ENCODE measurements at places on chromosomes 11 and 22.

GRCh38 chr22:42170946-42171345 is 40.3 kb upstream of the CYP2D6 start:
- no peak for DNase-seq

DNA sequence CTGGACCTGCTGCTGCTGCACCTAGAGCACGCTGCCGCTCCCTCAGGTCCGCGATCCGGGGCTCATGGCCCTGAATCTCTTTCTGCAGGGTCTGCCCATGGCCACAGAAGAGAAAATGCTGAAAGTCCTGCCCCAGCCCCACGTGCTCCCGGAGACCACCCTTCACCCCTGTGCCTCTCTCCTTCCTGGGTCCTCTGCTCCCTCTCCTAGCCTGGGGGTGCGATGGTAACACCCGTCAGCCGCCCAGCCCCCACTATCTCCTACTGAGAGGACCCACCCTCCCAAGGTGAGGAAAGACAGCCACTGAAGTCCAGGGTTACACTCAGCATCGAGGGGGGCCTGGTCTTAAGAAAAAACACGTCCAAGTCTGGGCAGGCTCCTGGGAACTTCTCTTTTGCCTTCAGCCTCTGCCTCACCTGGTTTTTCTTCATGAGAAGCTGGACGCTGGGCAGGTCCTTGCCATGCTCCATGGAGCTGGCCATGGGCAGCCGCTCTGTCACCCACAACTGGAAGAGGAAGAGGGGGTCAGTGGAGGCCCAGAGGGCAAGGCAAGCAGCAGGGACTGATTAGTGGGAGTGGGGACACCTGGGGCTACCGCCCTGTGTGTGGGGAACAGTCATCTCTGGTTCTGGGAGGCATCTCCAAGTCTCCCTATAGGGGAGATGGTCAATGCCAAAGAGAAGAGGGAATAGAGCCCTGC is 15.8 kb upstream of the RBM4B start:
- no peak for DNase-seq

DNA sequence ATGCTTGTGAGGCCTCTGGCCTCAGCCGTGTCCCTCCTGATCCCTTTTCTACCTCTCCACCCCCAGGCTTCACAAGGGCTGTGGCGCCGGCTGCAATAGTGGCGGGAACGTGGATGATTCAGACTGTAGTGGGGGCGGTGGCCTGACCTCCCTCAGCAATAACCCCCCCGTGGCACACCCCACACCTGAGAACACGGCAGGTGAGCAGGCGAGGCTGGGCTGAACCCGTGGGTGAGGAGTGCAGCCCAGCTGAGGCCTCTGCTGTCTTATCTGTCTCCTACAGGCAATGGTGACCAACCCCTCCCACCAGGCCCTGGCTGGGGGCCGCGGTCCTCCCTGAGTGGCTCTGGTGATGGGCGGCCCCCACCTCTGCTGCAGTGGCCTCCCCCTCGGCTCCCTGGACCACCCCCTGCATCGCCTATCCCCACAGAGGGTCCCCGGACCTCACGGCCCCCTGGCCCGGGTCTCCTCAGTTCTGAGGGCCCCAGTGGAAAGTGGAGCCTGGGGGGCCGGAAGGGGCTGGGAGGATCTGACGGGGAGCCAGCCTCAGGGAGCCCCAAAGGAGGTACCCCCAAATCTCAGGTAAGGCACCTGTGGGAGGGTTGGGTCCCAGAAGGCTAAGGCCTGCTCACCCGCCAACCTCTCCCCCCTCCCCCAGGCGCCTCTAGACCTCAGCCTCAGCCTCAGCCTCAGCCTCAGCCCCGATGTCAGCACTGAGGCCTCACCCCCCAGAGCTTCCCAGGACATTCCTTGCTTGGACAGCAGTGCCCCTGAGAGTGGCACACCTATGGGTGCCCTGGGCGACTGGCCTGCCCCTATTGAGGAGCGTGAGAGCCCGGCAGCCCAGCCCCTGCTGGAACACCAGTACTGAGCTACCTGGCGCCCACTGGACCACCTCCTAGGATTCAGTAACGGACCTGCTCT is 1.5 kb upstream of the SIPA1 start:
- no peak for DNase-seq

DNA sequence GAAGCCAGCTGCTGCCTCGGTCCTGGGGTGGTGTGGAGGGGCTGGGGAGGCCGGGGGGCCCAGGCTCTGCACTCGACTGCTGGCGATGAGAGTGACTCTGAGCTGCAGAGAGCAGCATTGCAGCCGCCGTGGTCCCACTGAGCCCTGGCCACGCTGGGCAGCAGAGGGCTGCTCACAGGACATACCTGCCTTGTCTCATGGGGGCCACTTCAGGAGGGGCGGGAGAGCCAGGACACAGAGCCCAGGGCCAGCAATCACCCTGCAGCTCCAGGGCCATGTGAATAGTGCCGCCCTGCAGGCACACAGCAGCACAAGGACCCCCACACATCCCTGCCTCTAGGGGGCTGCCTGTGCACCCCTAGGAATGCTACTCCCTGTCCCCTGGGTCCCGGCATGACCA is 147.0 kb downstream of the CRYBB2 start:
- no peak for DNase-seq

GRCh38 chr11:2849994-2850770 is 35.4 kb downstream of the CDKN1C start:
- no peak for DNase-seq

- no peak for DNase-seq
Observed at GRCh38 chr11:134845474-134846327, 433.7 kb upstream of the B3GAT1 start.

GRCh38 chr11:14304601-14305000 is 54.4 kb downstream of the RRAS2 start:
- DNase-seq: no peak

DNA sequence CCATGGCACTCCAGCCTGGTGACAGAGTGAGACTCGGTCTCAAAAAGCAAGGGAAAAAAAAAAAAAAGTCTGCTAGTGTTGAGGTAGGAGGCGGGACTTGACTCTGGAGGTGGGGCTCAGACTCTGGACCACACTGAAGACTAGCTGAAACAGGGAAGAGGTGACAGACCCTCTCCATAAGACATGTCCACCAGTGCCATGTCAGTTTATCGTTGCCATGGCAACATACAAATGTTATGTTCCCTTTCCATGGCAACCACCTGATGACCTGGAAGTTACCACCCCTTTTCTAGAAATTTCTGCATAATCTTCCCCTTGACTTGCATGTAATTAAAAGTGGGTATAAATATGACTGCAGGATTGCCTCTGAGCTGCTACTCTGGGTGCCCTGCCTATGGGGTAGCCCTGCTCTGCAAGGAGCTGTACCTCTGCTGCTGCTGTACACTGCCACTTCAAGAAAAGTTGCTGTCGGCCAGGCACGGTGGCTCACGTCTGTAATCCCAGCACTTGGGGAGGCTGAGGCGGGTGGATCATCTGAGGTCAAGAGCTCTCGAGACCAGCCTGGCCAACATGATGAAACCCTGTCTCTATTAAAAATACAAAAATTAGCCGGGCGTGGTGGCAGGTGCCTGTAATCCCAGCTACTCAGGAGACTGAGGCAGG is 55.1 kb downstream of the KIAA1671 start:
- no peak for DNase-seq
